ENCODE measurements at places on chromosomes 6 and 20.

GRCh38 chr6:49506569-49507111 is 6.9 kb downstream of the GLYATL3 start:
- no peak for DNase-seq

GRCh38 chr6:51913265-51913664 is 174.1 kb downstream of the PKHD1 start:
- no peak for DNase-seq

DNA sequence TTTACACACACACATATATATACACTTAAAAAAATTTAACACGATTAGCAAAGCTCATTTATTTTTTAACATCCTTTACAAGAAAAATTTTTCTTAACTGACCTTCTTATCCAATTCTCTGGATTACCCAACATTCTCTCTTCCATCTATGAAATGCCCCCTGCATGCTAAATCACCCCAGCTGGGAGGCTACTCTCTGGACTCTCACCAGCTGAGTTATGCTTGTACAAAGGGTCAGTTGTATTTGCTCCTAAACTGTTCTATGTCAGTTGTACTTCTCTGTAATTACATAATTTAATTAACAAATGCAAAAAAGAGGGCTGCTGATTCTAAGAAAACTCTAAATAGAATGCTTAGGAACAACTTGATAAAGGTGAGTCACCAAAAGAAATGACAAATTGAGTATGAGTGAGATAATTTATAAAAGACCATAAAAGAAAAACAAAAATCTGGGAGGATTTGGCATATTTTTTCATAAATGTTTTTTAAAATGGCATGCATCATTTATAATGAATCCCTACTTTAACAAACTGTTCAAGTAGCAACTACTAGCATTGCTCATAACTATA is 120.5 kb downstream of the KIF13A start:
- no peak for DNase-seq

- DNase-seq, result no peak
Observed at GRCh38 chr6:79888587-79888986, 58.8 kb downstream of the ELOVL4 start.

DNA sequence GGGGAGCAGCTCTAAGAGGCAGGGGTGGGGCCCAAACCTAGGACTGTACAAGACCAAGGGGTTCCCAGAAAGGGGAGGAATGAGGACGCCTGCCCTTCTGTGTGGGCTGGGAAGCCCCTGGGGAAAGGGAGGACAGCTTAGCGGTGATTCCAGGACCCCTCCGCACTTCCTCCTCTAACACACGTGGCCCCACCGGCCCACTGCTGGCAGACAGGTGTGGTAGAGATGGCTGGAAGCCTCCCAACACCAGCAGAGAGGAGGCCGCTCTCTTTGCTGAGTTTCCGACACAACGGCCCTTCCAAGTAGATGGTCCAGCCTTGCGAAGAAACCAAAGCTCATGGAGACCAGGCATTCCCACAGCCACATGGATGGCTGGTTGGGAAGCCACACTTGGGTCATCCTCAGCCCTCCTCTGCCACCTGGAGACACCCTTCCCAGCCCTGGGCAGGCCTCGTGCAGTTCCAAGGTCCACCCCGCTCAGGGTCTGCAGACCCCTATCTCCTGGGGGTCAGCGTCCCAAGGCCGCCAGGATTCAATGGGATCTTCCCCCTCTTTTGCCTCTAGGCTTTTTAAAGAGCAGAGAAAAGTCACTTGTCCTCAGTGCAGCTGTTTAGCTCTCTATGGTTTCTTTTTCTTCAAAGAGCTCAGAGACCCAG is 43.9 kb downstream of the RRBP1 start:
- DNase-seq, result no peak

DNA sequence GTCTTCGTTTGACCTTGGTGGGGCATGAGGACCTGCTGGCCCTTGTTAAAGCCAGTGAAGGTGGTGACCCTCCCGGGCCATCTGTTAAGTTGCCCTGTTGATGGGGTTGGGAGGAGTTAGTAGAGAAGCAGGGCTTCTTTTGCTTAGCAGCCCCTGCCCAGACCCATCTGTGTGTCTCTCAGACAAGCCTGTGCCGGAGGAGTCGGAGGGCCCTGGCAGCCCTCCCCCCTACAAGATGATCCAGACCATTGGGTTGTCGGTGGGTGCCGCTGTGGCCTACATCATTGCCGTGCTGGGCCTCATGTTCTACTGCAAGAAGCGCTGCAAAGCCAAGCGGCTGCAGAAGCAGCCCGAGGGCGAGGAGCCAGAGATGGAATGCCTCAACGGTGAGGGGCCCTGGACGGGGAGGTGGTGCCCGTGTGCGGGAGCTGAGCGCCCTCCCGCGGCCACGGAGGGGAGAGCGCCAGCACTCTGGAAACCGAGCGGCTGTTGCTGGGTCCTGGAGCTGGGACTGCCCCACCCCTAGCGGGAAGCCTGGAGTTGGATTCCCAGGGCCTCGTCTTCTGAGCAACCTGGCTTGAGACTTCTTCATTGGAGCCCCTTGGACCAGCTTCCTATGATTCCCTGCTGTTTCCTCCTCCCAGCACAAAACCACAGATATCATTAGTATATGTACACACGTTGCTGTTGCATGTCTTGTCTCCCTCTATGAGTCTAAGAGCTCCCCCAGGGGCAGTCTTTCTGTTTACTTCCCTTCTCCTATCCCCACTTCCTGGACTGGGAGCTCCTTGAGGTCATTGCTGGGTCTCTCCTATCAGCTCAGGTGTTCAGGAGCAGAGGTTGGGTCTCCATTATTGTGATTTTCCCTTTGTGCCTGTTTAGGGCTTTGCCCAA is 27.6 kb upstream of the SRF start:
- DNase-seq, result peak; percentile 85

GRCh38 chr20:15362849-15363248 is 1025.4 kb upstream of the FLRT3 start:
- no peak for DNase-seq

DNA sequence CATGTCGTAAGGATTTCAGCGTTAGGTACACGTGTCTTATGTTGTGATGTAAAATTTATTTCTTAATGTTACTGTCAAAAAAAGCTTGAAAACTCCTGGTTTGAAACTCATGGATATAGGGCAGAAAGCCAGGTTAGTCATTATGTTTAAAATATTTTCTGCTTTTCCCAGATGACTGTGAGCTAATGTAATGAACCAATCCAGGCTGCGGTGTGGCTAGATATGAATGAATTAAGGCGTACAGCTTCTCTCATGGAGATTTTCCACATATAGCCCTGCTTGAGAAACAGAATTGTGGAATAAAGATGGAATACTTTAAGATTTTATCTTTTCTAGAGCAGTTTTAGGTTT is 80.3 kb upstream of the STMND1 start:
- peak; percentile 85 for DNase-seq

DNA sequence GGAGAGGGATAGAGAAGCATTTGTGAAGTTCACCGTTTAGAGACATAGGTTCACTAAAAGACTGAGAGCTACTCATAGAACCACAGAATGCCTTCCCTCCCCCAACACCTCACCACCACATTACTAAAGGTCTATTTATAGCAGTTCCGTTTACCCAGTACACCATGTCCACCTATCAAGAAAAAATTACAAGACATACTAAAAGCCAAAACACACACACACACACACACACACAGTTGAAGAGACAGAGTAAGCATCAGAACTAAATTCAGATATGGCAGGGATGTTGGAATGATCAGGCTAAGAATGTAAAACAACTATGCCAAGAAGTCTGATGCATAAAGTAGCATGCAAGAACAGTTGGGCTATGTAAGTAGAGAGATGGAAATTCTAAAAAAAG is 52.3 kb downstream of the SLC22A3 start:
- DNase-seq, result peak; percentile 69

- peak; percentile 55 for DNase-seq
Observed at GRCh38 chr20:20664795-20665589, 47.5 kb downstream of the RALGAPA2 start.

GRCh38 chr6:167079853-167080297 is 43.0 kb upstream of the CCR6 start:
- DNase-seq, result no peak

GRCh38 chr6:158031381-158032353 is 50.0 kb downstream of the SYNJ2 start:
- DNase-seq, result peak; percentile 73

DNA sequence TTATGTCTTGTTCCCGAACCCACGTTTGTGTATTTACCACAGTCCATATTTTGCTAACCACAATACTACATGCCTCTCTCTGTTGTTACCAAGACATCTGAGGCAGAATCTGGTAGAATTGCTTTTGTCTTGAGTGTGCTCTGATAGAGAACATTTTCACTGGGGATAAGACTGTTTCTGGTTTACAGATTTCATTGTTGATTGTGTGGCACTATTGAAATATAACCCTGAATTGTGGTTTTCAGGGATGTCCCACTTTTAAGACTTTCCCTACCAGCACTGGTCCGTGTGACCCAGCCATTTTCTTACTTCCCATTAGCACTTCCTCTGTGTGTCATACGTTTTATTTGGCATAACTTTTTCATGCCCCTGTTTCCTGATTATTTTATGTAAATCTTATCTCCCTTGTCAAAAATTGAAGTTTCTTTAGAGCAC is 12.2 kb downstream of the NCOA7 start:
- no peak for DNase-seq

DNA sequence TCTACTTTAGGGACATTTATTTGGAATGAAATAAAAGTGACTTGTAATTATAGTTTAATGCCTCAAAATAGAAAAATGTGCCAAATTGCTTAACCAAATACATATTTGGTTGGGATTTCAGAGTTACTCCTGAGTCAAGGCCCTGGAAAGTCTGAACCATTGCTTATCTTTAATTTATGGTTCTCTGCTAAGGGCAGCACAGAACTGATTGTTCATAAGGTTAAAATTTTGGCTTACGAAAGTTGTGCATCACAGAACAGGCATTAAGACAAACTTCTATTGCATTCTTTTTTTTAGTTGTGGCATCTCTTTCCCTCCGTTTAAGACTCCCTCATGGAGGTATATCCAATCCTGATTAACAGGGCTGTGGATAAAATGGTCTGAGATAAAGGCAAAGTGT is 92.2 kb upstream of the TENT5A start:
- peak; percentile 37 for DNase-seq

- DNase-seq, result peak; percentile 87
Observed at GRCh38 chr6:108609276-108609769, 48.6 kb downstream of the FOXO3 start.

DNA sequence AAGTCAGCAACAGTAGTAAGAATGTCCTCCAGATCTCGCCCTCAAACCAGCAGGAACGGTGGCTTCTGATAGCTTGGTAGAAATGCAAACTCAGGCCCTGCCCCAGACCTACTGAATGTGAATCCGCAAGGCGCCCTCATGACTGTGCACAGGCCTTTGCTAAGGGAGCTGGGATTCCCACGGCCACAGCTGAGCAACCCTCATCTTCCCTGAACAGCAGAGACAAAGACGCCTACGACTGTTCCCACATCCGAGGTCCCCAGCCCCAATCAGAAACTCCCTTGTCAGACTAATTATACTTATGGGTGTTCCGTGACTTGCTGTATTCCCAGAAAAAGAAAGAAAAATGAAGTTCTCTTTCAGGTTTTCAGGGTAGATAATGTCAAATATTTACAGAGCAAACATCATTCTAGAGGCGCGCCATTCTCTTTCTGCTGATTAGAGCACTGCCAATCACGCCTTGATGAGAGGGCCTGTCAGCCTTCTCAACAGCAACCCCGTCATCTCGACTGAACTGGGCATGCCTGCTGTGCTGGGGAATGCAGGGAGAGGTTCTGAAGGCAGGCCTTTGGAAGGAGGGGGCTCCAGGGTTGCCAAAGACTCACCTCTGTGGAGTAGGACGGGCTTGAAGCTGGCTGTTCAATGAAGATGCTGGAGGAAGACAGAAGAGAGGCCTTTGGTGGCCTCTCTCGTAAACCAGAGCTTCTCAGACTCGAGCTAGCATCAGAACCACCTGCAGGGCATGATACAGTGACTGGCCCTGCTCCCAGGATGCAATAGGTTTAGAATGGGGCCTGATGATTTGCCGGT is 79.9 kb downstream of the ZNF217 start:
- DNase-seq, result no peak

DNA sequence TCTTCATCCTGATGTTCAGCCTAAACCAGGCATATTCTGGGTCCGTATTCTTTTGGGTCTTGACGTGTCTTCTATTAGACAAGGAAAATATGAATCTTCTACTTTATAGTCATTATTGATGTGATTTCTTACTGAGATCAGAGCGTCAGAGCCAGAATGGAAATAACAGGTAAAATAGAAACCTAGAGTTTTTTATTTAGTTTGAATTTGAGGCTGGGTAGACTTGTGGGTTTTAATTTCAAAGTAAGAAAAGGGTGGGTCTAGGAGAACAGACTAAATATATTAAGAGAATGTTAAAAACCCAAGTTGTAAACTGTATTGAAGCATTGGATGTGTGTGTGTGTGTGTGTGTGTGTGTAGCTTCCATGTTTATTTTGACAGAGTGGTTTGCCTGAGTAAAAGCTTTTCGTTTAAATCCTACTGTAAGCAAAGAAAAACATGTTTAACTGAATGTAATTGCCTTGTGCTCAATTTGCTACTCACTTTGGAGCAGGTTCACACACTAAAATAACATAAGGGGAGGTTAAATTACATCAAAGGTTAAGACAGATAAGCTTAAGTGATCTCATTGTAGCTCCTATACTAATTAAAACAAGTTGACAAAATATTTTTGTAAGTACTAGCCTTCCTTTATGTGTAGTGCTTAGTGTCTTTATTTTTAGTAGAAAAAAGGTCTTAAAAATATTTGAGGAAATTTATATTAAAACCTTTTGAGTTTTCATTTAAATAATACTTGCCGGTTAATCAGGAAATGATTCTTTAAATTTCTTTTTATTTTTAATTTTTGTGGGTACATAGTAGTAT is 17.4 kb downstream of the HECA start:
- DNase-seq, result no peak

- DNase-seq, result peak; percentile 74
Observed at GRCh38 chr6:45965792-45966191, 49.9 kb downstream of the CLIC5 start.

DNA sequence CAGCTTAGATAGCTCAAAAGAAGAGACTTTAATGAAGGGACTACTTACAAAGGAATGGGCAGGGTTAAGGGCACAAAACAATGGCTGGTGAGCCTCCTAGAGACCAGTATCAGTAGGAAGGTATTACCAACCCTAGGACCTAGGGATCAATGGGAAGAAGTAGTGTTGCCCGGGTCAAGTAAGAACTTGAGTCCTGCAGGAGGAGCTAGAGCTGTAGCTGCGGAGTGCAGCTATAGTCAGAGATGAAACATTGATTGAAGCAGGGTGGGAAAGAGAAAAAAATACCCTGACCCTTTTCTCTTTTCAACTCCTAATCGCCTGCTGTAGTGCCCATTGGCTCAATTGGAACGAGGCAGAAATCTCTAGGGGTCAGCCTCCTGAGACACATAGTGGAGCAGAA is 144.0 kb downstream of the FLRT3 start:
- DNase-seq, result no peak

GRCh38 chr20:47282864-47283263 is 73.6 kb downstream of the ZMYND8 start:
- no peak for DNase-seq

- peak; percentile 3 for DNase-seq
Observed at GRCh38 chr6:119390247-119390793, 40.8 kb upstream of the MAN1A1 start.
